ENCODE measurements at places on chromosomes 2 and 18.
A peak's percentile ranks its signal among the peaks of the same experiment; 100 is the strongest.

GRCh38 chr2:100107906-100108647, 34.3 kb downstream of the AFF3 start:
- DNase-seq: no peak

DNA sequence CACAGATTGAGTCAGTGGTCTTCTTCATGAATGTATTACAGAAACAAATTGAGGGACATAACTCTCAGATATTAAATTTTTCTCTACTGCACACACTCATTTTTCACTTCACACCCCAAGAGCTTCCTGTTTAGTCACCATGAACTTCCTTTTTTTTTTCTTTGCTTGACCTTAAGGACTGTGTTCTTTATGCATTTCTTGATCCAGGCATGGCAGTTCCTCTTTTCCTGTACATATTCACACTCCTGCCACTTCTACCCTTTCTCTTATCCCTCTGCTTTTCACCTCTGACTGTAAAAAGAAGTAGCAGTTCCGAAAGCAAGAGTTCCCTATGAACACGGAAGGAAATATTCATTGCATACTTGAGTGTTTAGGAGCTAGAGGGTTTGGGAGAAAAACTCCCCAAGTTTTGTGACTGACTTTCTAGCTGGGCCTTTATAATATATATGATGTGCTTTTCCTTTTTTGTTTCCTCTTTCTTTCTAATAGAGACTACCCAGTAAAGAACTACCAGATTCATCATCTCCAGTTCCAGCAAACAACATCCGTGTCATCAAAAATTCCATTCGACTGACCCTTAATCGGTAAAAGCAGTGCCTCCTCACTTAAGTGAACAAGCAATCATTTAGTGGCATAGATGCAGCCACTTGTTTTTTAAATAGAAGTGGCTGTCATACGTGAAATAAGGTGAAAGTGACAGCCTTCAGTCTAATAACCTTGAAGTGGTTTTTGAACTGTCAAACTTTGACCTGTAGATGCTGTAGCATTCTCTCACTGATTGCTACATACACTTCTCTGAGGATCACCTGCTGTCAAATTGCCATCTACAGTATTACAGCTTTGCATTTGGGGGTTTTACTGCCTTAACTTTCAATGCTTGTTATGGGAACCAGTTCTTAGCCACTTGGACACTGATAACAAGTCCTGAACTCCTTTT, 40.8 kb downstream of the PAPOLG start:
- peak; percentile 28 for DNase-seq

DNA sequence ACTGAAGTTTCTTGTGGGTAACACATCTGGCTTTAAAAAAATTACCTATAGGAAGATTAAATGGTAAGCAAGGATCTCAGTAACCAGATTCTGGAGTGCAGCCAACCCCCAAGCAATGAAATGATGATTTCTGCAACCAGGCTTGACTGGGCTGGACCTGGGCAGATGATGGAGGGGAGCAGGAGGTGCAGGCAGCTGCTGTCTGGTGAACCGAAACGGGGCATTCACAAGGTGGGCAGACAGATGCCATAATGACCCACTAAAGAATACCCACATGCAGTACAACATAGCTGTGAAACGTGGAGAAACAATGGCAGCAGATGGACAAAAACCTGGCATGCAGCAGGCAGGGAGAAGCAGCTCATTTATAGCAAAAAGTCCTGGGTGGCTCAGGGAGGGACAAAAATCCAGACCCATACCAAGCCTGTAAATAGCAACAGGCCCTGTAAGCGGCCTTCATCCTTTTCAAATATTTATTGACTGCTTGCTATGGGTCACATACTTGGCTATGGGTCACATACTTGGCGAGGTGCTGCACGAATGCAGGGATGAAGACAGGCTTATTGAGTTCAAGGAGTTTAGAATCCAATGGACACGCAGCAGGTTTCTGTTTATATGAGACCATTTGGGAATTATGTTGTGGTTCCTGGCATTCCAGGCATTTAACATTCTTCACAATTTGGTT, 244.7 kb downstream of the HRH4 start:
- DNase-seq: no peak

DNA sequence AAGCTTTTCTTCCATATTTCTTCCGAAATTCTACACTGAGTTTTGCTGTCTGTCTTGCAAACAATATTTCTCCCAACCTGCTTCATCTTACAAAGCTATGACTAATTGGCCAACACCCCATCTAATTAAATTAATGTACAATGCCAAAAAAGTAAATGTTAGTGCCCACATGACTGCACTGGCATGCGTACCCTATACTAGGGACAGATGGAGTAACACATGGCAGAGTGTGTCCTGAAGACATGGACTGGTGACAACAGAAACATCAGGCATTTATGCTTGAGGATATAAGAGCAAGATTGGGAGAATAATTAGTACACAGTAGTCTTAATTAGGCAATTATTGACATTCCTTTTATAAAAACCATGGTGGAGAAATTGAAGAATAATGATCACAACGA, 66.8 kb downstream of the MREG start:
- DNase-seq: no peak

- no peak for DNase-seq
These were observed 7.7 kb upstream of the ALLC start for GRCh38 chr2:3650140-3650920.

DNA sequence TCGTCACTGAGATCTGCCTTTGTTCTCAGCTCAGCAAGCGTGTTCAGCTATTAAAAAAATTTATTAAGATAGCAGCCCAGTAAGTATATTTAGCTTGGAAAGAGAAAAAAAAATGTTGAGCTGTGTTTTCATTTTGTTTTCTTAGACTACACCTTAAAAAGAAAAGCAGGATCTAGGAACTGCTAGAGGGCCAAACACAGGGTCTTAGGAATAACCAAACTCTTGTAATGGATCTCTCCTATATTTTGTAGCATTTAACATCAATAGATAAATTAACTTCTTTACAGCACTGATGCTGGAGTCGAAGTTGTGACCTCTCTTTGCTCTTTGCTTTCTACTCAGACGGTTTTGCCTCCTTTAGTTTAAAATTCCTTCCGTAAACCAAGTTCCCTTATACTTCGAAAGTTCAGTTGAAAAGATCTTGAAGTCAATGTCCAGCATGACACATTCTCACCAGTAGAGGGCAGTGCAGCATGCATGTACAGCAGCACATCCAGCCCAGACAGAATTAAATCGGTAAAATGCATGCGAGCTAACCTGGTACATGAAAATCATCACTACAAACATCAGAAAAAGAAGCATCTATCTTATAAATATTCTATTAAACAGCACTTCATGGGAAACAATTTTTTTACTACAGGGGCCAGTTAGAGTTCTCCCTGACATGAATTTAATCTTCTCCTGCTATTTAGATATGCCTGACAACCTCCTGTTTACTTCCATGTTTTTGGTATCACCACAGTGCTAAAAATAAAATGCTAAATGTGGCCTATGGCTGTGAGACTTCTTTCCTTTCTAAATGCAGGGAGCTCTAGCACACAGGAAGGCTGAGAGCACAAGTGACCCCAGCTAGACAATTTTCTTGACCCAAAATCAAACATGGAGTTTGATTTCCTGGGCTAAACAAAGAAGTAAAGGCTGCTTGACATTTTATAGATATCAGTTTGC, 48.2 kb upstream of the MAP3K20 start:
- peak; percentile 81 for DNase-seq

- DNase-seq: no peak
These were observed 15.7 kb downstream of the COPS8 start for GRCh38 chr2:237101118-237101979.

GRCh38 chr18:63309422-63309821, 10.1 kb downstream of the BCL2 start:
- no peak for DNase-seq

- DNase-seq: no peak
These were observed 319 bp upstream of the EN1 start for GRCh38 chr2:118847762-118848172.

DNA sequence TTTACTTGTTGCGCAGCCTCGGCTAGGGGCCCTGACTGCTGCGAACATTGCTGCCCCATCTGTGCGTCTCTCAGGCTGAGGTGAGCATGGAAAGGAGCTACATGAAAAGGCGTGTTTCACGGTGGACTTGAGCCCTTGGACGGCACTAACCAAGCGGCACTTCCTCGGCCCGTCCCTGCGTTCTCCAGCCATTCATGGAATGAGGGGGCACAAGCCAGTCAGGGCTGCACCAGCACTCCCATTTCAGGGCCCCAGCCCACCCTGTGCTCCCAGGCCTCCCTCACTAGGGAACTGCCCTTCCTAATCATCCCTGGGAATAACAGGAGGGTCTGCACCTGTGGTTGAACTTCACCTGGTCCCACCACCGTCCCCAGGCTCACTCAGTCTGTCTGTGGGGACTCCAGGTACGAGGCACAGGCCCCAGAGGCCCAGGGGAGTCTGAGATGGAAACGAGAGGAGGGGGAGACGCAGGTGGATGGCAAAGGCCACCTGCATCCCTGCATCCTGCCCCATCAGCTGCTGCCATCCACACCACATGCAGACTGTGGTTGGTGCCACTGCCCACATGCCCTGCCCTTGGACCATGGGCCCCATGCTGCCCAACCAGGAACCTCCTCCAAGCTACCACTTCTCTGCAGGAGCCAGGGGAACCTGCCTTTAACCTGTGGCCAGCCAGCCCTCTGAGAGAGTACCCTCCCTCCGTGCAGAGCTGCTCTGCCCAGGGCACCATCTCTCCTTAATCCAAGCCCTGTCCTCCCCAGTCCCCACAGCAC, 99.7 kb downstream of the EIPR1 start:
- DNase-seq: no peak

DNA sequence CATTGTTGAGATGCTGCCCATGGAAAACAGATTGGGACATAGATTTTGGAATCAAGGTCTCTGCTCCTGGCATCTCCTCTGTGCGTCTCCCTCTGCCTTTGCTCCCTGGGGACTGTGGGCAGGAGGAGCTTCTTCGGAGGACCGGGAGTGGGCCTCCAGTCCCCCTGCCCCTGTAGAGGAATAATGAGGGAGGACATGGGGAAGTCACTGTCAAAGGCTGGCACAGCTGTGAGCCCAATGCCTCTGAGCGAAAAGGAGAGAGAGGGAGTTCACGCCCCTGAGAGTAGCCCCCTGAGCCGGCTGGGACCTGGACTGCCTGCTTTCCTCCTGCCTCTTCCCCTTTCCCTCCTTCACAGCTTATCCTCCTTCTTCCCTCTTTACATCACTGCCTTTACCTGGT, 195.0 kb downstream of the LOXHD1 start:
- no peak for DNase-seq

GRCh38 chr18:71249791-71250190, 960.9 kb downstream of the SOCS6 start:
- no peak for DNase-seq

DNA sequence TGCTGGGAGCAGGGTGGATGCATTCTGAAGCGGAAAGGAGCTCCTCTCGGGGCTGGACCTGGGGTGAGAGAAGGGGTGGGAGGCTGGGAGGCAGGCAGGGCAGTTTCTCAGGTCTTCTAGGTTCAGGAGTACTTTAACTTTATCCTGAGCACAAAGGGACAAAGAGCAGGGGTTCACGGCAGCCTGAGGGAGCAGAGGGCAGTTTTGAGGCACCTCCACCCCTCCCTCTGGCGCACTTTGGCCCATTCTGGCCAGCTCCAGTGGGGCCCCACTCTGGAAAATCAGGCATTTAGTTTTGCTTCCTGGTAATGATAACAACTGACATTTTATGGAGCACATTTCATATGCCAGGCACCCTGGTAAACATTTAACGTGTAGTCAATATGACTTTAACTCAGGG, 14.3 kb downstream of the B3GNT7 start:
- no peak for DNase-seq

DNA sequence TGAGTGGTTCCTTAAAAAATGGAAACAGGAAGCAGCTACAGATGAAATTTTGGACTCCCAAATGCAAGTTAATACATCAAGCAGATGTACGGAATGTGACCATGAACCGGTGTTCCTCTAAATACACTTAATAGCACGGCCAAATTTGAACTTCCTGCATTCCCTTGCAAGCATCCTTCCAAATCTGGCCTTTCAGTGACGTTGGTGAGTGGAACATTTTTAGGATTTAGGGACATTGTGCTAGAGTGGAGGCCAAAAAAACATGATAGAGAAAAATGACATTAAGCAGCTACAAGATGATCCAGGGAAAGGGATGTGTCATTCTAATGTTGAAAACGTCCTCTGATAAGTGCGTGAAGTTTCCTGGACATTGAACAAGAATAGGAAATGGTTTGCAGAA, 62.1 kb downstream of the CTAGE1 start:
- no peak for DNase-seq

DNA sequence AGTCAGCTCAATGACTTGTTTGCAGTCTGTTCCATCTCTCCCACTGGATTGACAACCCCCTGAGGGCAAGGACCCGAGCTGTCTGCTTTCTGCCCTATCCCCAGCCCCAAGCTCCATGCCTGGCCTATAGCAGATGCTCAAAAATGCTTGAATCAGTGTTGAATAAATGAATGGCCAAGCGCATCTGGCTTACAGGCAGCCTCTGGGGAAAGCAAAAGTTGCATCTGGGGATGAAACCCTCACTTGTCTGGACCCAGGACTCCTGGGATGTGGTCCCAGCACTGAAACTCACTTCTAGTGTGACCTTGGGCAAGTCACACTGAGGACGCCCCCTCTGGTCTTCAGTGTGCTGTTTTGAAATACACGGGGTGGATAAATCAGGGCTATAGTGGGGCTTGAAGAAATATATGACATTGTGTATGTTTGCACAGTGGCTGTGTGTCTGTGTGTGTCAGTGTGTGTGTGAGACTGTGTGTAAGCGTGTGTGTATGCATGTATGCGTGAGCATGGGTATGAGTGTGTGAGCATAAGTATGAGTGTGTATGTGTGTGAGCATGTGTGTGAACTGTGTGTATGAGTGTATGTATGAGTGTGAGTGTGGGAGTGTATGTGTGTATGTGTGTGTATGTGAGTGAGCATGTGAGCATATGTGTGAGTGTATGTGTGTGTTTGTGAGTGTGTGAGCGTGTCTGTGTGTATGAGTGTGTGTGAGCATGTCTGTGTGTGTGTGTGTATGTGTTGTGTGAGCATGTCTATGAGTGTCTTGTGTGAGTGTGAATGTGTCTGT, 27.8 kb upstream of the TNS1 start:
- DNase-seq: no peak

DNA sequence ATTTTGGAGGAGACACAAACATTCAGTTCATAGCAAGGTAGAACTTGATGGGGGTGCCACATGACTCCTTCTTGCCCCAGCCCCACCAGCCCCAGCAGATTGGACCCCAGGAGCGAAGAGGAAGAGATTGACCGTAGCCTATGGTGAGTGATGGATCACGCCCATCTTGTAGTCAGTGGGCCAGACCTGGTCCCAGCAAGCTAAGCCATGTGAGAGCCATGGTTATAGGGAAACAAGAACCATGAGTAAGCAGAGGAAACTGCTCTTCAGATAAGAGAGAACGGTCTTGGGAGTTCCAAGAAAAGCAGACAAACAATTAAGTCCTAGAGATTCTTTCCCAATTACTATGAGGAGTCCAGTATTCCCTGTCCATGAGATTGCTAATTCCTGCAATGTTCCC, 4.6 kb upstream of the TCF4 start:
- DNase-seq: no peak

DNA sequence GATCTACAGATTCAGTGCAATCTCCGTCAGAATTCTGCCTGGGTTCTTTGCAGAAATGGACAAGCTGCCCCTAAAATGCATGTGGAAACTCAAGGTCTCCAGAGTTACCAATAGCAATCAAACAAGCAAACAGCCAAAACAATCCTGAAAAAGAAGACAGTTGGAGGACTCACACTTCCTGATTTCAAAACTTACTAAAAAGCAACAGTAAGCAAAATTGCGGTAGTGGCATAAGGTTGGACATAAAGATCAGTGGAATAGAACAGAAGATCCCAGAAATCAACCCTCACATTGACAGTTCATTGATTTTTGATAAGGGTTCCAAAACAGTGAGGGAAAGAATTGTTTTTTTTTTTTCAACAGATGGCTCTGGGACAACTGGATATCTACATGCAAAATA, 59.7 kb downstream of the NPPC start:
- no peak for DNase-seq

- DNase-seq: no peak
These were observed 475.4 kb downstream of the PARD3B start for GRCh38 chr2:205020673-205021072.
